ENCODE measurements at places on chromosomes 11 and 22.
A peak's percentile ranks its signal among the peaks of the same experiment; 100 is the strongest.

GRCh38 chr11:45662665-45663485 lies 2.5 kb downstream of the CHST1 start:
- peak; percentile 83 for DNase-seq

DNA sequence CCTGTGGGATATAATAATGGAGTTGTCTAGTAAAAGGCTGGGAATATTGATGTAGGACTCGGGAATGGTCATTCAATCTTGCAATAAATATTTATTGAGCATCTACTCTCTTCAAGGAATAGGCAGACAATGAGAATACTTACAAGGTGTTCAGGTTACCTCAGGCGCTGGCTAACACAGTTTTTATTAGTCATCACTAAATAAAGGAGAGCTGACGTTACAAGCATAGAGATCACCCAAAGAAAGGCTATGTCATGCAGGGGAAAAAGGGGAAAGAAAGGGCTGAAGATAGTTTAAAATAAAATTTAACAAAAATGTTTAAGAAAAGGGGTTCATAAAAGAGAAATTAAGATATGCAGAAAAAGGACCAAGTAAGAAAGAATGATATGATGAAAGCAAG lies 15.8 kb upstream of the CTSC start:
- no peak for DNase-seq

GRCh38 chr22:30043161-30043560 lies 37.1 kb upstream of the HORMAD2 start:
- no peak for DNase-seq

DNA sequence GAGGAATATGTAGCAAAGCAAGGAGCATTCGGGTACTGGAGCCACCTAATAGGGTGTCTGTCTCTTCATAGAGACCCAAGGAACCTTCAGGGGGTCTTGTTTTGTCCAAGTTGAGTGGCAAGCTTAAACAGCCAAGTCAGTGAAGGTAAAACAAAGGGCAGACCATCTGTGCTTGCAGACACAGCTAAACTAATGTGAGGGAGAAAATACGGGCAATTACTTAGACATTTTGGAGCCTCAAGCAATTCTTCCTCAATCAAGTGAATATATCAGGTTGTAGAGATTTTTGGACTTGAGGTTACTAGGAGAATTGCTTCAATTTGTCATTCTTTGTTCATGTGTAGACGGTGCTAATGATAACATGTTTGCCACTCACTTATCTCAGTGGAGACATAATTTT lies 148.2 kb upstream of the ARHGAP20 start:
- no peak for DNase-seq

GRCh38 chr11:29187215-29187614 lies 829.6 kb downstream of the KCNA4 start:
- no peak for DNase-seq

GRCh38 chr22:43266076-43266475 lies 77.1 kb downstream of the SCUBE1 start:
- DNase-seq = no peak

DNA sequence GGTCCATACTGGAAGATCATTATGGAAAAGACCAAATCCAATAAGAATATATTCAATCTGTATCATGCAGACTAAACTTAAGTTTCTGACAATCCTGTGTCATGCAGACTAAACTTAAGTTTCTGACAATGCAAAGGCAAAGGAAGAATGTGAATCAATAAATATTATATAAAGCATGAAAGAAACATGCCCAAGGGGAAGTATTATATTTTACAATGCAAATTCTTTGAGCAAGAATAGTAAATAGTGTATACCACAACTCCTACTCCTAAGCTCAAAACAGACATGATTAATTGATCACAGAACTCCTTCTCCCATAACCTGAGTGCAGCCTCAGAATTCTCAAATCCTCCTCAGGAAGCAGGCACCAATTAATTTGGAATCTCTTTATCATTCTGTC lies 71.3 kb upstream of the BDNF start:
- DNase-seq = no peak

DNA sequence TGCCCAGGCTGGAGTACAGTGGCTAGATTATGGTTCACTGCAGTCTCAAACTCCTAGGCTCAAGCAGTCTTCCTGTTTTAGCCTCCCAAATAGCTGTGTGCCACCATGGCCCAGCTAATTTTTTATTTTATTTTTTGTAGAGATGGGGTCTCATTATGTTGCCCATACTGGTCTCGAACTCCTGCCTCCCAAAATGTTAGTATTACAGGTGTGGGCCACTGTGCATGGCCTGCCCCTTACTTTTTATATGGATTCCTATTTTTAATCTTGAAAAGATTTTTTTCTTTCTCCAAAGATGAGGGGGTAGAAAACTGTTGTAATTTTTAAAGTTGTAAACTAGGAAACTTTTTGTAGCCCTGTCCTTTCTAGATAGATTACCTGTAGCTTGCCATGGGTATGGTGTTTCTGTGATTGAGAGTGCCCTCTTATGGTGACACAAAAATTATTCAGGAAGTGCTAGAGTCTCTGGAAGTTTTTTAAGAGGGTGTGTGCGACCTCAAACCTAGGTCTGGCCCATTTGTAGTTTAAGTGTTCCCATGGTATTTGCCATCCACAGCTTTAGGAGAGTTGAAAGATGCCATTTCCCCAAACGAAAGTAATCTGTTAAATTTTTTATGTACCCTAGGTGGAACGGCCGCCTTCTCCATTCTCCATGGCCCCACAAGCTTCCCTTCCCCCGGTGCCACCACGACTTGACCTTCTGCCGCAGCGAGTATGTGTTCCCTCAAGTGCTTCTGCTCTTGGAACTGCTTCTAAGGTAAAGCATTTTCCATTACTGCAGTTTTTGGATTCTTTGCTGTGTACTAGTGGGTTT lies 32.4 kb downstream of the MCAM start:
- DNase-seq = no peak

DNA sequence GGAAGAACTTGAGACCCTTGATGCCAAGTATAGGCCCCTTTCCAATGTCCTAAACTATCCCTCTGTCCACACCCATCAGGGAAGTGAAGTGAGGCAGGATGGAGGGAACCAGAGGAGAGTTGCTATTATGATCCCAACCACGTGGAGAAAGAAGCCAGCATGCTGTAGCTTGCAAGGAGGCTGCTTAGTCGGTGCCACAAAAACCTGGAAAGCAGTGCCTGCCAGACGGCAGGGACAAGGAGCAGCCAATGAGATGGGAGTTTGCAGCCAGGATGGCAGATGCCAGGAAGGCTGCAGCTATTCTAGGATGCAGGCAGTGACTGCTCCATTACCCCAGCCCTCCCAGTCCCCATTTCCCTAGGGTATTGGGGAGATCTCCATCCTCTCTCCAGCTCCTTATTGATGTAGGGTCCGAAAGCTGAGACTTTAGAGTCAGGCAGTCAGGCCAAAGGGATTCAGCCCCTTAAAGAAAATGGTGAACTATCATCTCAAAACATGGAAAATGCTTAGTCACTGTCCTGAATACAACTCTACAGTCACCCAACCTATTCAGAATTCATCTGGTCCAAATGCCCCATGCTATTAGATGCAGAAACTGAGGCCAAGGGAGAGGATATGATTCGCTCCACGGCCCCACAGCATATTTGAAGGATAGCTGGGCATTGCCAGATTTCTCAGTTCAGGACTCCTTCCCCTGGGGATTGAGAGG lies 18.4 kb upstream of the LRRC55 start:
- DNase-seq = no peak

Data from fibroblast of skin of left quadriceps (primary cell).